H7 (cell line): ENCODE measurements at places on chromosomes 6 and 20.

DNA sequence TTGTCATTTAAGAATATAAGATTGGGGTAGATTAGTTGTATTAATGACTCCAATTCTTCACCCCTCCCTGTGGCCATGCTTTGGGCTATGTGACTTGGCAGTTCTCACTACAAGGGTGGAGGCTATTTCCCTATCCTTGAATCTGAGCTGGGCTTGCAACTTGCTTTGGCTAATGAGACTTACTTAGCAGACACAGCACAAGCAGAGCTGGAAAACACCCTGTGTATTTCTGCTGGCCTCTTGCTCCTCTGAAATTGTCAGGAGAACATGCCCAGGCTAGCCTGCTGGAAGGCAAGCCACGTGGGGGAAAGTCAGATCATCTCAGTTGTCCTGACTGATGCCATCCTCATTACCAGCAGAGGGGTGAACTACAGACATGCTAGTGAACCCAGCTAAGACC lies 126.5 kb upstream of the HDGFL1 start:
- no peak for DNase-seq

DNA sequence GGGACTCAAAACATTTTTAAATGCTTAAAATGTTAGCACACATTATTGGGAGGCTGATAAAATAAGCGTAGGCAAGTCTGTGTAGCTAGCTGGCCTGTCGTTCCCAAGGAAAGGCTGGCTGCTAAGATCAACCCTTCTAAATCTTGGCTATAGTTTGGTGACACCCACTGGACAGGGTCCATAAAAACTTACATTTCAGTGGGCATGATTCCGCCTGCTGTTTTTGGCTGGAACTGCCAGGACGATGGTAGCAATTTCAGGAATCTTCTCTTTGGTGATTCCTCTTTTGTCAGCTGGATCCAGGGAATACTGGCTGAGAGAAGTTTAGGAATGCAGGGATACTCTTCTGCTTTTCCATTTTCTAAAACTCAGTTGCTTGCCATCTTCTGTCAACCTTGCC lies 162.2 kb downstream of the NKAIN2 start:
- DNase-seq = peak; percentile 1

DNA sequence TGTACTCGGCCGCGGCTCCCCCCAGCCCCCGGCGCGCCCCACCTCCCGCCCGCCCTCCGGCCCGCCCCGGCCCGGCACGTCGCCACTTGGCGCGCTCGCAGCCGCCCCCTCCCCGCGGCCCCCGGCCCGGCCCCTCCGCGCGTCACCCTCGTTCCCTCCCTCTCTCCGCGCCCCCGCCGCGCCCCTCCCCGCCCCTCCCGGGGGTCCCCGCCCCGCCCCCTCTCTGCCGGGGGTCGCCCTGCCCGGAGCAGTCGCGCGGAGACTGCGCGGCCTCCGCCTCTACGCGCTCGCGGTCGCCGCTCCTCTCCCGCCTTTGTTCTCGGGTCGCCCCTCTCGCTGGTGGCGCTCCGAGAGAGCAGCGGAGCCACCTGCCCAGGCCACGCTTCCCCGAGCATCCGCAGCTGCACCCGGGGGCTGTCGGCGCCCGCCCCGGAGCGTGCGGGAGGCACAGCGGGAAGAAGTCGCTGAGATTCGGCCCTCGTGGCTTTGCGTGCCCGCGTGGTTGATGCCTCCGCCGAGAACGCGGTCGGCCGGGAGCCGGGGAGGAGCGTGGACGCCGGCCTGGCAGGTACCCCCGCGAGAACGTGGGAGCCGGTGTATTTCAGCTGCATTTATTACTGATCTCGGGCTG lies at the start of gene PHF10:
TSS of gene PHF10 (minus strand) at position 7 of the 631 bp plus-strand sequence. CDS start 569 bp downstream, outside the sequence.
- DNase-seq = peak; percentile 94

DNA sequence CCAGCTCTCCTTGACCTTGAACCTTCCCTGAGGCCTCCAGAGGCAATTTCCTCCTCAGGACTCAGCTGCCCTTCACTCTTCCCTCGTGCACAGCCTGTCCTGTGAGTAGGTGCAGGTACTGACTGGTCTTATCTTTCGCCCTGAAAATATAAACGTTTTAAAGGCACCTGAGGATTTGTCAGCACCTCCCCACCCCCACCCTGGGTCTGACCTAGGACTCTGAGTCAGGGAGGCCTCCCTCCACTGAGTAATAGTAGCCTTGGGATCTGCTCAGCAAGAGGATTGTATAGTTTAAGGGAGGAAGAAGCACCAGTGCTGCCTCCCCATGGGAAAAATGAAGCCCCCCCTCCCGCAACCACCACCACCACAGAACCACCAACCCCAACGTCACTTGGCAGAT lies 54.6 kb downstream of the PPARD start:
- DNase-seq = no peak

- DNase-seq = no peak
Measured at GRCh38 chr20:49766979-49767521, 45.6 kb upstream of the SLC9A8 start.

GRCh38 chr6:122214605-122215318 lies 184.7 kb upstream of the HSF2 start:
- no peak for DNase-seq

DNA sequence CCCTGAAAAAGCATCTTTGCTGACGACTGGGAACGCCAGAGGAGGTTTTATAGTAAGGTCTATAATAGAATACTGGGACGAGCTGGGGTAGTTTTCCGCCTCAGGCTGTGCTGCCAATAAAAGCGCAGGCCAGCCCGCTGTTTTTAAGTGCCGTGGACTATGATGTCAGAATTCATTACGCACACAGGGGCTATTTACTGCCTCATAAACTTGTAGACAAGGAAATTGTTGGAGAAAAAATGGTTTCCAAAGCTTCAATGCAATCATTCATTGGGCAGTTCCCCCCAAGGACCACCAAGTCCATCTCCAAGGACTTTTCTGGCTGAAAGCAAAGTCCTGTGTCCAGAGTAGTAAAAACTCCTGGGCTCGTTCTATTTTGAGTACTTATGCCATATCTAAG lies 20.4 kb upstream of the FOXF2 start:
- no peak for DNase-seq

DNA sequence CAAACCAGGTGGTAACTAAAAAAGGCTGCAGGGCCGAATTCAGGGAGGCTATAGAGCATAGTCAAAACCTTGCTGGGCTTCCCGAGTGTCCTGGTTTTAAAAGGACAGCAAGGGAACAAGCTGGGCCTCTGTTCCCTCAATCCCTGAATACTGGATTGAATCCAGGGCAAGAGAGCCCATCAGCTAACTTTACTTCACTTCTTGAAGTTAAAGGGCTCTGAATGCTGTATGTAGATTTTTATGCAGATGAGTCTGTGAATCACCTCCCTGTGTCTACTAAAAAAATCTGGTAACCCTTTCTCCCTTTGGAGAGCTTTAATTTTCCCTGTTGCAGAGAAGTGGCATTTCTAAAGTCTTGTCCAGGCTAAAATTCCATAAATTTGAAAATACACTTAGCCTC lies 29.5 kb downstream of the LYRM4 start:
- DNase-seq = peak; percentile 38

GRCh38 chr20:48765359-48765758 lies 62.4 kb downstream of the PREX1 start:
- no peak for DNase-seq

- no peak for DNase-seq
Measured at GRCh38 chr6:99416892-99417767, 8.0 kb downstream of the PNISR start.

- DNase-seq = no peak
Measured at GRCh38 chr6:112010328-112010727, 43.6 kb upstream of the CCN6 start.
